ENCODE measurements at places on chromosomes 1 and 21.

DNA sequence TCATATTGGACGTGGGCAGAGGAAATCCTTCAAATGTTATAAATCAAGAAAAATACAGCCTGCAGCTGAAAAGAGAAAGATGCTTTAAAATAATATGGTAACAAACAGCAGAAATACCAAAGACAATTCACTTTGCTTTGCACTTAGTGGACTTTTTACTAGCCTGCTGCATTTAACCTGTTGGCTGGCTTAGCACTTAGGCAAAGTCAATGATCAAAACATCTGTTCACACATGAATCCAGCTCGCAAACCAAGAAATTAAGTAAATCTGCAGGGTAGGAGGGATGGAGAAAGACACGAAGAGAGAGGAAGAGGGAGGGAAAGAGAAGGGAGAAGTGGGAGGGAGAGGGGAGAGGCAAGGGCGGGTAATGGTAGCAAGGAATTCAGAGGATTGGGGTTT lies 103.6 kb upstream of the RAB4A start:
- DNase-seq: no peak

DNA sequence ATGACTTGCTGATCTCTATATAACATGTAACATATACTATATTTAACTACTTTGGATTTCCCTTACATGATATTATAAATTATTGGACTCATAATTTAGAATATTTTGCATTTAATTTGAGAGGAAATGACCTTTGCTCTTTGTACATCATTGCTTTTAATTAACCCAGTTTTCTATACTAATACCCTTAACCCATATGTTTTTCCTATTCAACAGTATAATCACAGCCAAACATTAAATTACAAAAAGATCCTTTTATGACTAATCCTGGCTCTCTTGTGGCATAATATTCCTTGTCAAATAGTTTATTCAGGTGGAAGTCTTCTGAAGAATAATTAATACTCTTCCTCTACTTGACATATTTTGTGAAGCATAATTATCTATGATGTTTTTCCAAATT lies 56.0 kb upstream of the GPR52 start:
- DNase-seq: no peak

GRCh38 chr1:77412069-77412819 lies 130.4 kb downstream of the AK5 start:
- no peak for DNase-seq

DNA sequence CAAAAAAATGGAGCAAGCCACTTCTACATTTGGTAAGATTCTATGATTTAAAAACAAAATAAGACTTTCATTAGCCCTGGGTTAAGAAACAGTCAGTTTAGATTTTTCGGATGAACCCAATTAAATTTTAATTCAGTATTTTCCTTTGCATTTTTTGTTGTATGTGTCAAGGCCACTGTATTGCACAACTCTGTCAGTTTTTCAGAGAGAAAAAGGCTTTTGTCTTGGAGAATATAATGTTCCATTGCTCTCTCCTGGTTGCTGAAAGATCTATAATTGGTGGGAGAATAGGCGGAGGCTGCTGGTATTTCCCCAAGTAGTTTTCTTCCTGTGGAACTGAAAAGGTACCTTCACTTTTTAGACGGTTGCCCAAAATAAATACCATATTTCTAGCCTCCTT lies 84.6 kb downstream of the NEGR1 start:
- DNase-seq: no peak

GRCh38 chr1:90386899-90387720 lies 330.0 kb downstream of the BARHL2 start:
- no peak for DNase-seq

DNA sequence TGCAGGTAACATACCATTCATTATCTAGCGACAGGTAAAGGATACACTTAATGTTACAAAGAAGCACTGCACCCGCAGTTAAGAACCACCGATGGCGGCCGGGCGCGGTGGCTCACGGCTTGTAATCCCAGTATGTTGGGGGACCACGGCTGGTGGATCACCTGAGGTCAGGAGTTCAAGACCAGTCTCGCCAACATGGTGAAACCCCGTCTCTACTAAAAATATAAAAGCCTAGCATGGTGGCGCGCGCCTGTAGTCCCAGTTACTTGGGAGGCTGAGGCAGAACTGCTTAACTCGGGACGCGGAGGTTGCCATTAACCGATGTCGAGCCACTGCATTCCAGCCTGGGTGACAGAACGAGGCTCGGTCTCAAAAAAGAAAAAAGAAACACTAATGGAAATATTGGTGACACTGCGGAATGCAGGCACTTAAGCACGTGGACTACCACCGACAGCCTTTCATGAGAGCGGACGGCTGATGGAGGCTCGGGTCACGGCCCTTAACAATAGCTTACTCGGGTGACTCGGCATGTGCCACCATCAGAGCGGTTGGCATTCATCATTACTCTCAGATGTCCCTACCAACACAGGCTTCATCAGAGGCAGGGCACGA lies 542 bp downstream of the GAS5 start:
- DNase-seq: peak; percentile 65

- DNase-seq: no peak
These were observed 22.8 kb upstream of the ELOA start for GRCh38 chr1:23720256-23720995.

- DNase-seq: no peak
These were observed 7.6 kb downstream of the RASSF5 start for GRCh38 chr1:206514813-206515387.

DNA sequence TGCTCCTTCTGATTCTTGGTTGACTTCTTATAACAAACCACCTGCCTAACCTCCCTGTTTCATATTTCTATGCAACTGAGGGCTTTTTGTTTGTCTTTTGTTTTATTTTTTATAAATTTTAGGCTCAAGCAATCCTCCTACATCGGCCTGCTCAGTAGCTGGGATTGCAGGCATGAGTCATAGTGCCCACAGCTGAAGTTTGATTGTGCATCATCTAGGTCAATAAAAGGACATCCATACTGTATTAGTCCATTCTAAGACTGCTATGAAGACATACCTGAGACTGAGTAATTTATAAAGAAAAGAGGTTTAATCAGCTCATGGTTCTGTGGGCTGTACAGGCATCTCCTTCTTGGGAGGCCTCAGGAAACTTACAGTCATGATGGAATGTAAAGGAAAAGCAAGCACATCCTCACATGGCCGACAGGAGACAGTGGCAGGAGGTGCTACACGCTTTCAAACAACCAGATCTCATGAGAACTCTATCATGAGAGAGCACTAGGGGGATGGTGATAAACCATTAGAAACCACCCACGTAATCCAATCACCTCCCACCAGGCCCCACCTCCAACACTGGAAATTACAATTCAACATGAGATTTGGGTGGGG lies 285.0 kb downstream of the SIPA1L2 start:
- no peak for DNase-seq

- no peak for DNase-seq
These were observed 9.8 kb downstream of the DUSP10 start for GRCh38 chr1:221732052-221732451.

DNA sequence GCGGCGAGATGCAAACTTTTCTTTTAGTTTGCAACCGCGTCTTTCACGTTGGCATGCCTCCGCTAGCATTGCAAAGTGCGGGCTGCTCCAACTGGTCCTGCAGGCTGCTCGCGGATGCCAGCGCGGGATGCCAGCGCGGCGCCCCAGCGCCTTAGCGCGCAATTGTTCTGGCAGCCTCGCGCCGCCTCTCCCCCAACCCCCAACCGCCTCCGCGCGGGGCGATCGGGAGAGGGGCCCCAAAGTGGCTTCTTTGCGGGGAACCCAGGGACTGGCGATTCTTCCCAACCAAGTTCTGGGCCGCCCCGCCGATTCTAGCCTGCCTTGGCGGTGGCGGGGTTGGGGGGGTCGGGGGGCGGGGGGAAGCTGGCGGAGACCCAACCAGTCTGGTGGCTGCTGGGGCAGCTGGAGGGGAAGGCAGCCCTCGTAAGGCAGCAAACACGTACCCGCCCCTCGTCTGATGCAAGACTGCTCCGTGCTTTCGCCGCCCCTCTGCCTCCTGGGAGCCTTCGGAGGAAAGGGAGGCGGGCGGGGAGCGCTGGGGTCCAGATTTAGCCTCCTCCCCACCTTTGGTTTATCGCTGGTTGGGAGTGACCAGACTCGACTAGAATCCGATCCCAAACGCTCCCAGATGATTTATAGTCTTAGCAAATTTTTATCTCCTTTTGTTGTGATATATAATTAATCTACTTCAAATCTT lies 756 bp downstream of the PHGDH start:
- DNase-seq: peak; percentile 89

- DNase-seq: peak; percentile 51
These were observed 89.2 kb upstream of the POU3F1 start for GRCh38 chr1:38135625-38136414.

DNA sequence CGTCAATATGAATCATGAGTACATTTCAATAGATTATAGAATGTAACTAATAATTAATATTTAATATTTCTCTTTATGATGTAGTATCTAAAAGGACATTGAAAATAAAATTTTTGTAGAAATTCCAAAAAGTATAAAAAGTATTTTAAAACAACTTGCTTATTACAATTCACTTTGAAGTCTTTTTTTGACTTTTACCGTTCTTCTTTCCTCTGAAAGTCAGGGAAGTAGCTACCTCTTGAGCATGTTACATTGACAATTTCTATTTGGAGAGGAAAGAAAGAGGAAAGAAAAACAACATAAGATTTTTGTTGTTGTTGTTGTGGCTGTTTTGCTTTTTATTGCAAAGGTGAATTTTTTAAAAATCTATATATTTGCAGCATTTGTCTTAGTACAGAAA lies 1.3 kb downstream of the PTPRC start:
- no peak for DNase-seq

GRCh38 chr1:167705250-167705649 lies 16.5 kb upstream of the MPZL1 start:
- DNase-seq: peak; percentile 50

DNA sequence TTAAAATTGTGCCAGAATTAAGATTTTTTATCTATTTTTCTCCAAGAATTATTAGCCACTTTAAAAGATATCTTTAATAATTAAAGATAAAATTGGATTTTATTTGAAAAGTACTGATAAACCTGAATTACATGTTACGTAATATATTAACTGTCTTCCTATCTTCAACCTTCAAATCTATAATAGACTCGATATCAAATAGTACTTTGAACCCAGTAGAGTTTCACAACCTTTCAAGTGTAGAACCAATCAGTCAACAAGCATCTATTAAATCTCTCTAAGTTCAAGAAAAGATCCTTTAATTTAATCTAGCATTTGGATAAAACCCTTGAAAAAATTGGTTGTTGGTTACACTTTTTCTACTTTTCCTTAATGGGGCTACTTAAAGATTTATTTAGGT lies 271.4 kb downstream of the GPR52 start:
- DNase-seq: no peak

- no peak for DNase-seq
These were observed 28.8 kb downstream of the PLEKHO1 start for GRCh38 chr1:150178548-150178947.

- peak; percentile 79 for DNase-seq
These were observed 5.1 kb downstream of the AGRN start for GRCh38 chr1:1024771-1025699.

DNA sequence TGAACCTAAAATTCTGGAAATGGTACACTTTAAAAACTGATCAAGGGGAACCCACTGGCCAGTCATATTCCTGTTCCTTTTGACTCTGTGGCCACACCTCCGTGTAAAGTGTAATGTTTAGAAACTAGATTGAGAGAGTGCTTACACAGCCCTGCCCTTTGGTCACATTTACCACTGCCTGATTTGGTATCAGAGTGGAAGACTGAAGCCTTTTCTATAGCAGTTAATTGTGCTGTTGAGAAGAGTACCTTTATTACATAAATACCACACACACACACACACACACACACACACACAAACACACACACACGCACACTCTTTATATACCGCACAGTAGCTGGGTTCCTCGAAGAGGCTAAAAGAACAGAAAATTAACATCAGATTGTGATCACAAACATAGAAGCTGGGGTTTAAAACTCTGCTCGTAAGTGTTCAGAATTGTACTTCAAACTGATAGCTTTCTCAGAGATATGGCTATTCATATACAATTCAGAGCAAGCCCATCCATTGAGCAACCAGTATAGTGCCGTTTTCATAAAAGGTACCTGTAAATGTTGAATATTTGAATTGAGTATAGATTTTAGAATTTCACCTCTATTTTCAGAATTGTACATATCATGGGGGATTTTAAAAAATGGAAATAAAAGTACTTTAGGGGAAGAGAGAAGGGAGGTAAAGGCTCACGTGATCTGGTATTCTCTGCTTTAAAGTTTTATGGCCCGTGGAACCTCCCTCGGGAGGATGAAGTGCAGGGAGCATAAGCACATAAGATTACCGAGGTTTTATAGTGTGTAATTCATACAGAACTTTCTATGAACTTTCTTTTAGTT lies 37.5 kb downstream of the CAMTA1 start:
- no peak for DNase-seq

- DNase-seq: no peak
These were observed 3.4 kb downstream of the SELENON start for GRCh38 chr1:25803368-25803767.

GRCh38 chr1:8423269-8423691 lies 105.4 kb downstream of the SLC45A1 start:
- peak; percentile 53 for DNase-seq

DNA sequence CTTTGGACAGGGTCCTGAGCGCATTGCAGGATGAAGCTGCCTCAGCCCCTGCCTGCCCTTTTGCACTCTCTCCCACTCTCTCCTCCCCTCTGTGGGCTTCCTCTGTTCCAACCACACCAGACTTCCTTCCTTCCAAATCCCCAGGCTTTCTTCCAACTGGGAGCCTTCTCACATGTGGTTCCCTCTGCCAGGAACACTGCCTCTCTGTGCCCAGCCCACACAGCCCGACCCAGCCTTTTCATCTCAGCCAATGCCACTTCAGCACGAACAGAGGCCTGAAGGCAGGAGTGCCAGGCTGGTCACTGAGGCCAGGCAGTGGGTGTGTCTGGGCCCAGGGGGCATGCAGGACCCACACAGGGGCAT lies 5.9 kb downstream of the SELENON start:
- DNase-seq: no peak

GRCh38 chr1:165342587-165342986 lies 13.9 kb downstream of the LMX1A start:
- DNase-seq: no peak

DNA sequence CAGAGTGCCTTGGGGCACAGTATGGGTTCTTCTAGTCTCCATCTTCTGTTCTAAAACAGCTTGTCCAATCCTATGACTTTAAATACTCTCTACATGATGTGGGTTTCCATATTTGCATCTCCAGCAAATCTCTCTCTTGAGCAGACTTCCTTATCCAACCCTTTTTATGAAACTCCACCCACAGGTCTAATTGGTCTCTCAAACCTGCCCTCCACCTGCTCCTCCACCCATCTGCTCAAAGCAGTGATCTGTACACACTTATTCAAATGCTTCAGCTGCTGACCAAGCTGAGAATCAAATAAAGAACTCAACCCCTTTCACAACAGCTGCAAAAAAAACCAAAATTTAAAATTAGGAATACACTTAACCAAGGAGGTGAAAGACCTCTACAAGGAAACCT lies 11.5 kb downstream of the MCOLN2 start:
- DNase-seq: no peak

- DNase-seq: no peak
These were observed 201.0 kb downstream of the S1PR1 start for GRCh38 chr1:101437800-101438199.

All from neural progenitor cell (in vitro differentiated cells).